ENCODE measurements at places on chromosomes 2 and 18. TPM values are rescaled to one million over a fixed set of nuclear protein-coding genes. Genes with fewer than 3 reads are reported as not detected.

DNA sequence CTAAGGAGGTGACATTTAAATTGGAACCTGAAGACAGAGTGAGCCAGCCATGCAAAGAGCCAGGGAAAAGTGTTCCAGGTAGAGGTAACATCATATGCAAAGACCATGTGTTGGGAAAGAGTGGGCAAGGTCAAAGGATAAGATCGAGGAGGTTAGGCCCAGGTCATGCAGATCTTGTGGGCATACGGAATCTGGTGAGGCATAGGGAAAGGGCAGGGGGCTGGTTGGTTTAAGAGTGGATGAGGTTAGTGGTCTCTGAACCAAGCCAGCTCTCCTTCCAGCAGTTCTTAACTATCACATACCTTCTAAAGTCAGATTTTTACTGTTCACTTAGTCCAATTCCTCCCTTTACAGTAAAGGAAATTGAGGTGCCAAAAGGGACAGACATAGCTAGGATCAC is 3.0 kb downstream of the ANKRD53 start:
- DNase-seq: peak; percentile 4

Gene ACOXL
- 0.42 TPM for total RNA-seq

DNA sequence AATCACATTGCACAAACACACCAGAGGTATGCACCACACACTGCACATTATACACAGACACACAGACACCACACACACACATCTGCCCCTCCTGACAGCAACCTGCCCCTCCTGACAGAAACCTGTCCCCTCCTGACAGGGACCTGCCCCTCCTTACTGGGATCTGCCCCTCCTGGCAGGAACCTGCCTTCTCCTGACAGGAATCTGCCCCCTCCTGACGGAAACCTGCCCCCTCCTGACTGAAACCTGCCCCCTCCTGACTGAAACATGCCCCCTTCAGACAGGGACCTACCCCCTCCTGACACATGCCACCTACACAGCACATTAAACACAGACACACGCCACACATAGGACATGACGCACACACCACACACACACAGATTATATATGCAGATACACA is 88.9 kb downstream of the PXDN start:
- DNase-seq: no peak

DNA sequence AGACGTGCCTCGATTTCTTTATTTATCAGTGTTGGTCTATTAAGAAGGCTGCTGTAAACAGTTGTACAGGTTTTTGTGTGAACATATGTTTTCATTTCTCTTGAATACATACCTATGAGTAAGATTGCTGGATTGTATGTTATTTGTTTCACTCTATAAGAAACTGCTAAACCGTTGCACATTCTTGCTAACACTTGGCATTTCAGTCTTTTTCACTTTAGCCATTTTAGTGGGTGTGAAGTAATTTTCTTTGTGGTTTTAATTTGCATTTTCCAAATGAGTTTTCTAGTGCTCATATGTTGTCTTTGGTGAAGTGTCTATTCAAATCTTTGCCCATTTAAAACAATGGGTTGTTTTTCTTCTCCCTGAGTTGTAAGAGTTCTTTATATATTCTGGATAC is 221.5 kb upstream of the SMAD7 start:
- DNase-seq: no peak

GRCh38 chr18:24936691-24937090 is 415.3 kb downstream of the ZNF521 start:
- DNase-seq: no peak

Gene CFAP65
- total RNA-seq: 0.76 TPM

- no peak for DNase-seq
Observed at GRCh38 chr18:76377359-76377756, 117.7 kb downstream of the ZNF516 start.

- peak; percentile 30 for DNase-seq
Observed at GRCh38 chr2:218229239-218229638, 12.2 kb downstream of the ARPC2 start.

Measured in left colon (tissue), 2 donors.